ENCODE measurements at places on chromosomes 3 and 15.

DNA sequence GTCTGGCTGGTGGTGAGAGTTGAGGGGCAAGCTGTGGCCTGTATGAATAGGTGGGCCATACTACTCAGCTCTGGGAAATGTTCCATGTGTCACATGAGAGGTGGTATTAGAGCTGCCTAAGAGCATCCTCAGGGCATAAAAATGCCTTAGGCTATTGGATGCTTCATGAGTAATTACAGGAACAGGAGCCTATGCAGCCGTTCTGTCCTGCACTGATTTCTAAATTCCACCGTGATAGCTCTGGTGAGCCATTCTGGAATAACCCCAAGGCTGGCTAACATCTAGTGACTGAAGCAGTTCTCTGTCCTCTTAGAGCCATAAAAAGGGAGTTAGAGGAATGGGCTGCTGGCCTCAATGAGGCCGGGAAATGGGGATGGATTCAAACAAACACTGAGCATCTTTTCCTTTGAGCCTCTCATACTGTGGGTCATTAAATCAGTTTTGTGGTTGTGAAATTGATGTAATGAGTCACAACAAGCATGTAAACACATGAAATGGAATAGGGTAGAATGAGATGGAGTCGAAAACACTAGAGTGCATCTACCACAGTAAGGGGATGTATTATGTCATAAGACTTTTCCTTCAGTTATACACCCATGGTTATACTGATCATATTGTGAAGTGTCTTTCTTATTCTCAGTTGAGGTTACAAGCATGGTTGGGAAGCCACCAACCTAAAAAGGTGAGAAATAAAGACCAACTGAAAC, 41.0 kb downstream of the DGKG start:
- no peak for DNase-seq

DNA sequence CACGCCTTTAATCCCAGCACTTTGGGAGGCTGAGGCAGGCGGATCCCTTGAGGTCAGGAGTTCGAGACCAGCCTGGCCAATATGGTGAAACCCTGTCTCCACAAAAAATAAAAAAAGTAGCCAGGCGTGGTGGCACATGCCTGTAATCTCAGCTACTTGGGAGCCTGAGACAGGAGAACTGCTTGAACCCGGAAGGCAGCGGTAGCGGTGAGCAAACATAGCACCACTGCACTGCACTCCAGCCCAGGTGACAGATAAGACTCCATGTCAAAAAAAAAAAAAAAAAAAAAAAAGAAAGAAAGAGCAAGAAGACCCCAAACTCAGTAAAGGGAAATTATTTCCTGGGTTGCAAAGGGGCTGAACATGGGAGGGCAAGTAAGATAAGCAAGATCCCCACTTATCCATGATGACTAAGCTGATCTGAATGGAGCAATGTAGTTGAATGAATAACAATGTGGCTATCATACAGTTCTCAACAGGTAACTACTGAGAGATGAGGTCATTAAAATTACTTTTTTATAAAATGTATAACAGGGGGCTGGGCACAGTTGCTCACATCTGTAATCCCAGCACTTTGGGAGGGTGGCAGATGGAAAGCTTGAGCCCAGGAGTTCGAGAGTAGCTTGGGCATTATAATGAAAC, 46.0 kb downstream of the RBM15B start:
- no peak for DNase-seq

- no peak for DNase-seq
Measured at GRCh38 chr3:197942956-197943556, 6.9 kb upstream of the RPL35A start.

- no peak for DNase-seq
Measured at GRCh38 chr15:38038659-38039442, 104.4 kb downstream of the TMCO5A start.

GRCh38 chr3:60673123-60673522, 578.1 kb downstream of the FHIT start:
- DNase-seq, result no peak

GRCh38 chr15:34851751-34852150, 56.4 kb upstream of the ACTC1 start:
- no peak for DNase-seq

DNA sequence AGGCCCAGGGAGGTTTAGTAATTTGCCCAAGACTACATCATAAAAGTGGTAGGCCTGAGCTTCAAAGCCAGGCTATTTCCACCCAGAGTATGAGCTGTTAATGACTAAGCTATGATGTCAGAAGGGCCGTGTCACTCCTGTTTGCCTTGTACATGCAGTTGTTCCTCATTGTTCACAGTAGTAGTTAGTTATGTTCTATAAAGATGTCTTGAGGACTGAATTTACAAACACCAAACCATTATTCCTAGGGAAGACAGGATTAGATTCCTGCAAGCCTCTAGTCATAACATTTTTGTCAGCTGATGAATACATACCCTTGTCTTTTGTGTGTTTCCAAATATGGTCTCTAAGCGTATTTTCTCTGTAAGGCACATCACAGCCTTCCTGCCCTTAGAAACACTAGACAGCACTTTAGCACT, 20.9 kb upstream of the LARS2 start:
- DNase-seq, result no peak

DNA sequence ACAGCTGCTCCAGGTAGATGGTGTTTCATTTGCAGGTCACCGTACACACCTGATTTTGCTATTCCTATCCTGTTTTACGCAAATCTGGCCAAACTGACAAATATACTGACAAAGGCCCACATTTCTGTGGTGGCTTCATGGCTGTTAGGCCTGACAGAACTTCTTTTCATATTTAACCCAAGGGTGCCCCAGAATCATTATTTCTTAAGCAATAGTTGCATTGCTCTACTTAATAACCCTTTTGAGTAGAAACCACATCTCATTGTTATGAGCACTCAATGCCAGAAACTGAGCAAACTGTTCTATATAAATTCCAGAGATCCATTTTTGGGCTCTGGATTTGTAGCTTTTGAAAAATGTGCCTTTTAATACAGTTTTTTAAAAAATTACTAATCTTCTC, 19.4 kb downstream of the ASTE1 start:
- no peak for DNase-seq

DNA sequence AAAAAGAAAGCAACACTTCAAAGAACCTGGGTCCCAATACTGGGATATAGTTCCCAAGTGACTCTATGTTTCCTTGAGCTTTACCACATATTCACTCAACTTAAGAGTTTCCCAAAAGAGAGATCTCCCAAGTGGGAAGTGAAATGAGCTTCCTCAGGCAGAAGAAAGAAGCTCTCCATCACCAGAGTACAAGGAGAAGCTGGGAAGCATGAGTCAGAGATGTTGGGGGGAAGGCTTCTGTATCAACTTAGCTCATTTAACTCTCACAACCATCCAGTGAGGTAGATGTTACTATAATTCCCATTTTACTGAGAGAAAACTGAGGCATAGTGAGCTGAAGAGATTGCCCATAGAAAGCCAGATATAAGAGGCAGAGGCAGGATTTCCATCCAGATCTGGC, 47.0 kb upstream of the TRIM42 start:
- DNase-seq, result no peak

- no peak for DNase-seq
Measured at GRCh38 chr3:5026046-5026362, 46.8 kb downstream of the BHLHE40 start.

GRCh38 chr15:84697236-84697990, 18.5 kb downstream of the SEC11A start:
- no peak for DNase-seq

DNA sequence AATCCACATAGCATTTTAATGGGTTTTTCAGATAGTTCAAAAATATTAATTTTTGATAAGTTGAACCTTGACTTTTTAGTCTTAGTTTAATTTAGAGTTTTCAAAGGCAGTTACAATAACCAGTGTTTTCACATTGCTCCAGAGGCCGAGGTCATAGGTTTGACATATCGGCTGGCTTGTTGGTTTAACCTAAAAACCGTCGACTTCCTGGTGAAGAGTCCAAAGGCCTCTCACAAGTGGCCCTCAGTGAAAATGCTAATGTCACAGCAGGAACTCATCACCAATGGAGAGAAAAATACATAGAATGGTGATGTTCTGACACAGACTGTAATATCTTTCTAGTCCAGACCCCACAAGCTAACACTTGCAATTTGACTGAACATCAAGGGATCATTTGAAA, 642.3 kb downstream of the PLOD2 start:
- no peak for DNase-seq

DNA sequence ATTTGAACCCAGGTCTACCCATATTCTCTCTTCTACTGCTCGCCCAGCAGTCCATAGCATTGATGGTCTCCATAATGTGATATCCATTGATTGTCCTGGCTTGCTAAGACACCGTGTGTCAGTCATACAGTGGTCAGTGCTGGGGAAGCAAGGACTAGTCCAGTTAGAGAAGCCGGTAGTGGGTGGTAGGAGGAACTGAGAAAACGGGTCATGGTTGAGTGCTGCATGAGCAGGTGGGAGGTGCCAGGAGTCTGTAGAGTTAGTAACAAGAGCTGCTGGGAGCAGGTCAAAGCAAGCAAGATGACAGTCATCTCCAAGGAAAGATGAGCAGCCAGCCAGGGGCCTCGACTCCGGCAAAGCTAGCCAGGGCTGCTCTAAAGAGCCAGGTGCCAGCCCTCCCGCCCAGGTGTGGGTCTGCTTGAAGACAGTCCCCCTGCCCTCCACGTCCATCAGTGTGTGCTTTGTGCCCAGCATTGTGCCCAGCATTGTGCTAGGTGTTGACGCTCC, 29.5 kb upstream of the USP3 start:
- DNase-seq, result no peak

GRCh38 chr3:42499478-42499871, 3.0 kb upstream of the VIPR1 start:
- DNase-seq, result no peak
